Epithelial cell of prostate (primary cell): ENCODE measurements at places on chromosomes 7 and 10.

GRCh38 chr10:29541422-29542210 lies 93.2 kb downstream of the SVIL start:
- DNase-seq = no peak

GRCh38 chr7:43123457-43123856 lies 11.0 kb downstream of the HECW1 start:
- no peak for DNase-seq

DNA sequence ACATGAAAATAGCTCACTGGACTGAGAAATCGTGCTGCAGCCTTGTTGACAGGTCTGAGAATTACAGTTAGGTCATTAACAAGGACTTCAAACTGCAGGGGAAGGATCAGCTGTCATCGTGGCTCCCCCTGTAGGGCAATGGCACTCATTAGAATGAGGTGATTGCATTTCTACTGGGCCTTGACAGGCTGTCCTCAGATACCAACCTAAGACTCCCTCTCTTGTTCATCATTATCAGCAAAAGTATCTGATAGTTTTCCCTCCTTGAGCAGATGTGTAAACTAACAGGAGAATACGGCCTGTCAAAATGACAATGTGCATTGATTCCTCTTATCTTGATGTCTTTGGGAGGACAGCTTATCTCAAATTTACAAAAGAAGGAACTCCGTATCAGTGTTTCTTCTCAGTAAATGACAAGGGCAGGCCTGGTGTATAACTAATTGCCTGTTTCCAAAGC lies 648.5 kb upstream of the LRRN3 start:
- peak; percentile 16 for DNase-seq

DNA sequence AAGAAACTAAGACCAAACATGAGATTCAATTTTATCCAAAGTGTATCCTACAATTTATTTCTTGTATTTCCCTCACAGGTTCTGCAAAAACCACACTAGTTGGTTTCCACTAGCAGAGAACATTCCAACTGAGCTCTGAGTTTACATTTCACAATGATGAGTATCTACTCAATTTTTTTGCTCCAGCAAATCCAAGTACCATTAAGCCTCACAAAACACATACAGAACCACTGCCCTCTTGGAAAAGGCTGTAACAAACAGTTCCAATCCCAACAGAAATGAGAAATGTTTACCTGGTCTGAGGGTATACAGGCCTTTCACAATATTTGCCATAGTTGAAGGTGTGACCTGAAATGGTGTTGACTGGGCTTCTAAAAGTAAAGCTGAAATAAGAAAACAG lies 59.9 kb downstream of the CACUL1 start:
- DNase-seq = no peak

GRCh38 chr10:72186258-72186981 lies 29.4 kb upstream of the ANAPC16 start:
- no peak for DNase-seq

DNA sequence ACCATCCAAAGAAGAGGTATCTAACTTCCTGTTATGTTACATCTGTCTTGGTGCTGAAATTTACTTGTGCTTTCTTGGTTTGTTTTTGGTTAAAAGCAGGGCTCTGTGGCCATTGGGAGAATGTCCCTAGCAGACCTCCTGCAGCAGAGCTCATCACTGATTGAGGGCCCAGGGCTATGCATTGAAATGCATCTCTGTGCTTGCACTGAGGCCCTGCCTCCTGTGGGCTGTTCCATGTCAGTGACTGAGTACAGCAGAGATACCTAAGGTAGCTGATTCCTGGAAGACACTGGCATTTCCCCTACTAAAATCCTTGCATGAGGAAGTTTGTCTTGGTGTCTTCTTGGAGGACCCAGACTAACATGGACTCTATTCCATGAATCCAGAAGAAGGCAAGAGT lies 213.9 kb downstream of the FRMD4A start:
- no peak for DNase-seq

DNA sequence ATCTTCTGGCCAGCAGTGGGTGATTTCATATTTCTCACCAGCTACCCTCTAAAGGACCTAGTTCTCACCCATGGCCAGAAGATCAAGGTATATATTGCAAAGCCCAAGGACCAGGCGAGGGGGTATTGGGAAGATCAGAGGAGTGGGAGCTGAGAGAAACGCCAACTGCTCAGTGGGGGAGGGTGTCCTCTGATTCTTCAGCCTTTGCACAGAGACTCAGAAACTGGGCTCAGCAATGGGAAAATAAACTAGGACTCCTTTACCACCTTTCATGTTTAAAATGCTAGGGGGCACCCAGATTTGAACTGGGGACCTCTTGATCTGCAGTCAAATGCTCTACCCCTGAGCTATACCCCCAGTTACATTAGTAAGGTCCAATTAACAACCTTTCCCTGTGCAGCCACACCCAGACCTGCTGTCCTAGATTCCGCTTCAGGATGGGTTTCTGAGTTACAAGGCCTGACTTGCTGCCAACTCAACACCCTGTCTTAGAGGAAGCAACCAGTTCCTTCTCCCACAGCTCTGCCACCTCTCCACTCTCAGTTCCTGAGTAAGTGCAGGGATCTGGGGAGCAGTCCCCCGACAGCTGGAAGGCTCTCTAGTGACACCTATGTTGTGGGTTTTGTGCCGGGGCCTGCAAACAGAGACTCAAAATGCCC lies 93.5 kb downstream of the ZNF783 start:
- DNase-seq = peak; percentile 72

- no peak for DNase-seq
Observed at GRCh38 chr7:120981117-120981516, 7.4 kb upstream of the CPED1 start.

GRCh38 chr7:151089893-151090730 lies 3.8 kb downstream of the AGAP3 start:
- no peak for DNase-seq

GRCh38 chr10:119459681-119460340 lies 82.7 kb downstream of the RGS10 start:
- no peak for DNase-seq

GRCh38 chr7:26649388-26649787 lies 215.0 kb downstream of the SKAP2 start:
- DNase-seq = no peak

DNA sequence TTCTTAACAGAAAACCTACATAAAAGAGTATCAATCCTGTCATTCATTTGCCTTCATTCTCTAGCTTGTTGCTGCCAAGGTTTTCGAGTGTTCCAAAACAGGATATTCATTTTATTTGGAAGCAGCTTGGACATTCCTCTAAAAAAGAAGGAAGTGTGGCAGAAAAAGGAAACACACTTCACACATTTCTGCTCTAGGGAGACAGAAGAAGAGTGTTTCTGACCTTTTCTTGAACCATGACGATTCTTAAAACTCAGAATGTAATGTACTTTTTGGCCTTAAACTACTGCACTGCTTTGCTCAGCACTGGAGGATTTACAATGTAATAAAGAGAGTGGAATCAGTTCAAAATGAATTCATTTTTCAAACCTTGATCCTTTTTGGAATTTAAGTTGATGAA lies 81.3 kb downstream of the SEMA3A start:
- no peak for DNase-seq

- DNase-seq = peak; percentile 26
Observed at GRCh38 chr7:128266883-128267594, 26.0 kb downstream of the LEP start.

DNA sequence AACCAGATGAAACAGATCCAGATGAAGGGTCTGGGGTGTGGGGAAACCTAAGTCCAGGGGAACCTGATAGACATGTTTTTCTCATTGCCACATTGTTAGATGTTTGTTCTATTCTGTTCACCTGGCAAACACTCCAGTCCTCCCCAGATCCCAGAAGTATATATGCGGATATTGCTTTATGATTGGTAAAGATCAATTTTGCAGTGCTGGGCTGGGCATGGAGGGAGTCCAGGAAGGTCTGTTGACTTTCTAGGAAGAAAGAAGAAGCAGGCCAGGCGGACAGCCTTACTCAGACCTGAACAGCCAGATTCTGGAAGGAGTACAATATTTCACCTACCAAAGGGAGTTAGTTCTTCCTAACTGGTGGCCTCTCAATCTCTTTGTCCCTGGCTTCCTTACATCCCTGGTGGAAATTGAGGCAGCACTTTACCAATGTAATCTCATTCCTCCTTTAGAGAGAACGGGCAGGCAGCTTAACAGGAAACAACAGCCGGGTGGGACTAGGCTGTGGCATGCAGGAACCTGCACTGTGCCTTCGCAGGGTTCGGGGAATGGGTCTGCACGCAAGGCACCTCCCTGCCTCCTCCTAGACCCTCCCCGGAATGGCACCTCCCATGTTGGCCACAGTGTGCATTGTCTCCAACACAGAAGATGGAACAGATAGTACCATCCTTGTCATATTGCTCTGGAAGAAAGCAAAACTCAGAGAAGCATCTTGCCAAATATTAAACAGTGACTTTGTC lies 930 bp downstream of the GIMAP6 start:
- DNase-seq = no peak

DNA sequence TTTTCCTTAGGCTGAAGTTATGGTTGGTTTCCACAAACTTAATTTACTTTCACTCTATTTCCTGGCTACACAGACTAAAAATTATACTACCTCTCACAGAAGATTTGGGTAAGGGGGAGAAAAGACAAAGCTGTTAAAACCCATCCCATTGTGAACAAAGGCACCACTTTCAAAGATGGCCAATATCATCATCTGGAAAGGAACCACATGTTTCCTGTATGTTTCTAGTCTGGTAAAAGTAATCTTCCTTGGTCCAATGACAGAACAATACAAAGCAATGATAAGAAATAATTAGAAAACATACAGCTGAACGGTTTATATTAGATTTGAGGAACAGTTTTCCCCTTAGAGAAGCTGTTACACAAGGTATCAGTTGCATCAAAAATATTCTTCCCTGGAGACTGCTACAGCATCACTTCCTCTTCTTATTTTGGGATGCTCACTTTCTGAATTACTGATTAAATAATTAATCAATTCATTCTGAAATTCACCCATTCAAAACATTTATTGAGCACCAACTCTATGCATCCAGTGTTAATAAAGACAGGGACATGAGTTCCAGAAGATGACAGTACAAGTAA lies 8.5 kb upstream of the SFR1 start:
- DNase-seq = no peak

DNA sequence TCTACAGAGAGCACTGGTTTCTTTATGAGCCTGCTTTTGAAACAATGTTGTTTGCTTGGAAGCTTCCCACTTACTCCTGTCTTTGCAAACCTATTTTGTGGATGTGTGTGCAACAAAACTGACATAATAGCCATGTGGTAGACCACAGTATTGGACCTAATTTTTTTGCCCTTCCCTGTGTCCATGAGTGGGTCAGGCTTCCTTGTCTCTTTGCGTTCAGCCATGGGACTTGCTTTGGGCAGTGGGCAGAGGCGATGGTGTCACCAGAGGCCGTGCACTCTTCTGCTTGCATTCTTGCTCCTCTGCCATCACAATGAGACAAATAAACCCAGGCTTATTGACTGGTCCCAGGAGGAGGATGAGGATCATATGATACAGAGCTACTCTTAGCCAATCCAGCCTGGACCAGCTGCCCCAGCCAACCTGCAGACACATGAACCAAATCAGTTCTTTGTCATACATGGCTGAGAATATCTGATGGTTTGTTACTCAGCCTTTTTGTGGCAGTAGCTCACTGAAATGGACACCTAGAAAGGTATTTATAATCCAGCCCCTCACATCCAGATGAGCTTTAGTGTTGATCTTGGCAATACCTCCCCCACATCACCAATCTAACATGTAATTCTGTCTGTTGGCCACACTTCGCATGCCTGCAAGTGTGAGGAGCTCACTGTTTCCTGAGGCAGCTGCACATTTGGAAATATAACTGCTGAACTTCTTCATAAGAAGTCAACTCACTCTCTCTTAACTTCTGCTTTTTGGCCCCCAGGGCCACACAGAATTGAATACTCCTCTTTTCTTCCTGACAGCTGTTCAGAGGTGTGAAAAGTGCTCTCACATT lies 427.8 kb upstream of the ZMIZ1 start:
- no peak for DNase-seq

DNA sequence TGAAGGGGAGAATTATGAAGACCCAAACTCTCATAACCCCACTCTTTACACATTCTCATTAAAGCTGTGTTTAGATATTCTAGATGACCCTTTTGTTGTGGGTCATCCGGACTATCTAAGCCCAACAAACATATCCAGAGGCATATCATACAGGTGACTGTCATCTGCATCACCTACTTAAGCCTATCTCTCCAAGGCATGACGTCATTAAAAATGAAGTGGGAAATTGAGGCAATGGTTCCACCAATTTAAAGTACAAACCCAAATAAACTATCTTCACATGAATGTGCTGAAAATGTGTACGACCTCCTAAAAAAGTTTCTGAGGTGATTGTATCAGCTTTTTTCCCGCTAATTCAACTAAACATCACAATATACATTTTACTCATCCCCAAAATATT lies 4.5 kb upstream of the RALA start:
- DNase-seq = no peak

- no peak for DNase-seq
Observed at GRCh38 chr7:103866919-103867318, 122.5 kb downstream of the RELN start.

DNA sequence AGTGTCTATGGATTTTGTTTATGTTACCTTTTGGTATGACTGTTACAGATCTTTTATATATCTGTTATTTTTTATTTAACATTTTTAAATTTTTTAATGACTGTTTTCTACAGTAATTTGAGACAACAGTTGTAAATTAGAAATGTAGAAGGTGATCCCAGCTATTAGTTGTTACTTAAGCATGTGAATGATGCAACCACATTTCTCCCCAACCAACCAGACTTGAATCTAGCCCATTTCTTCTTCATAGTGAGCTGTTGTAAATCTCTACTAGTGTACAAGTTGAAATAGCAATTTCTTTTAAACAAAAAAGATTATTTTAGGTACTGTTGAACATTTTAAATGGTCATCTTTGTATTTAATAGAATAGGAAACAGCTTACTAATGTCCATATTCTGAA lies 18.0 kb downstream of the TMEM106B start:
- DNase-seq = no peak

- DNase-seq = no peak
Observed at GRCh38 chr7:9149499-9150082, 716.2 kb downstream of the NXPH1 start.

DNA sequence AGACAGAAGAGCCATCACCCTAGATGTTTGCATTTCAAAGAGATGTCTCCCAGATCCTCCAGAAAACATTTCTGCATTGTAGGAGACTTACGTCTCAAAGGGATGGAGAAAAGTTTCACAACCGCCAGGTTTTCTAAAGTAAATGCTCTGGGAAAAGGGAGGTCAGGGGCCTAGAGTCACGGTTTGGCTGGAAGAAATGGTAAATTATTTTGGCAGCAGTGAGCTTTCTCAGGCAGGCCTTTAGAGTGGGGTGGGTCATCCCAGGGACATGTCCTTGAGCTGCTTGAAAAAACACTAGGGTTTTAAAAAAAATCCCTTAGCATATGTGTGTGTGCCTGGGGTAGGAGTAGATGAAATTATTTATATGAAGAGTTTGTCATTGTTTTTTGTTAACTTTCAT lies 728.8 kb downstream of the TYW1 start:
- no peak for DNase-seq

- DNase-seq = no peak
Observed at GRCh38 chr7:77548206-77548605, 11.1 kb downstream of the PTPN12 start.

DNA sequence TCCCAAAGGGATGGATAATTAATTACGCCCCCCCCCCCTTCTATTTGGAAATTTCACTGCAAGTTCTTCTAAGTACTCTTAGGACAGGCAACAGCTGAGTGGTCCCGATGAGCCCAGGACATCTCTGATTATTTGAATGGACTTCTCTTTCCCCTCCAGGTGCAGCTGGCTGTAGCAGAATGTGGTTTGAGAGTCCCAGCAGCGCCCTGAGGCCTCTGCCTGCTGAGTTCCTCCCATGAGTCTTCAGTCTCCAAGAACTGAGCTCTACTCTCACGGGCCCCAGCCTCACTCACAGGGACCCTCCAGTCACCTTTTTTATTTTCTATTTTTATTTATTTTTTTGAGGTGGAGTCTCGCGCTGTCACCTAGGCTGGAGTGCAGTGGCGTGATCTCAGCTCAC lies 63.6 kb upstream of the SFMBT2 start:
- no peak for DNase-seq
